ENCODE measurements at places on chromosomes 12 and 14.

GRCh38 chr14:75044752-75045151 is 6.5 kb downstream of the MLH3 start:
- DNase-seq: no peak

- DNase-seq: peak; percentile 4
These were observed 968.6 kb downstream of the DIO2 start for GRCh38 chr14:79242666-79243065.

DNA sequence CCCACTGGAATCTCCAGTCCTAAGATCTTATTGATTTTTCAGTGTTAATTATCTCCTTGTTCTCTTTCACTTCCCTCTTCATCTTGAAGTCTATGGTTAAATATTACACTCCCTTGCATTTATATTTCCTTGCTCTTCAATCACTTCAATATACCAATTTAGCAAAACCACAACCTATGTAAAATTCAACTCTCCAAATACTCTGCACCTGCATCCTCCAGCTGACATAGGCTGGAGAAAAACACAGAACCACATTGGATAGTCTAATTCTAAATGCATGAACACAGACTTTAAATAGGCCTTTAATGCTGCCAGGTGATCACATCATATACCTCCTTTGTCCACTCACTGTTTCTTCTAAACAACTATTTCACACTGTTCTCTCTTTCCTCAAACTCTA is 253.8 kb upstream of the GARIN6 start:
- DNase-seq: no peak

- no peak for DNase-seq
These were observed 2.3 kb upstream of the TAS2R14 start for GRCh38 chr12:10941369-10941768.

DNA sequence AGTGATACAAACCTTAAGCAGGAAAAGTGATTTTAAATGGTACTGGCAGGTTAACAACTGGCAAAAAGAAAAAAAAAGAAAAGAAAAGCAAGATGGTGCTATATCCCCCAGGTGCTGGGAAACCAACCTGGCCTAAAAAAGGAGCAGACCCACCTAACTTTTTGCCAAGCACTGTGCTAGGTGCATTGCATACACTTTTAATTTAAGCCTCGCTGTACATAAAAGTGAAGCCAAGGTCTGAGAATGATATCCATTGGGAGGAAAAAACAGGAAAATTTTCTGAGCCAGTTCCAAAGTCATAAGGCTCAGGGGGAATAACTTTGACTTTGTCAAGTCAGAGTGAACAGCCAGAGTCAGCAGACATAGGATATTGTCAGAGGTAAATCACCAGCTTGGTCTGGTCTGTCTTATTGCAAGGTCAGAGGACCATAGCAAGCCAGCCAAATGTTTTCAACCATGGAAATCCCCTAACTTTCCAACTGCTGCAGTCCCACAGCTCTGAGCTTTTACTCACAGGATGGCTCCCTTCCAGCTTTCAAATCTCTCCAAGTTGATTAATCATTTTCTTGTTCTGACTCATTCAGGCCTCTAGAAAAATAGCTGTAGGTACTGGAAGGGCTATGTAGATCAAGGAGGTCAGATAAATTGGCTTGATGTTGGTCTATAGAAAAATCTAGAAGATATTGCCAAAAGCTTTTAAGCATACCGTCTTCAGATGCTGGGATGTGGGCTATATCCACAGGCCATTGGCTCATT is 412.9 kb downstream of the RAD51B start:
- no peak for DNase-seq

- no peak for DNase-seq
These were observed 188.2 kb downstream of the FUT8 start for GRCh38 chr14:65600742-65601141.

DNA sequence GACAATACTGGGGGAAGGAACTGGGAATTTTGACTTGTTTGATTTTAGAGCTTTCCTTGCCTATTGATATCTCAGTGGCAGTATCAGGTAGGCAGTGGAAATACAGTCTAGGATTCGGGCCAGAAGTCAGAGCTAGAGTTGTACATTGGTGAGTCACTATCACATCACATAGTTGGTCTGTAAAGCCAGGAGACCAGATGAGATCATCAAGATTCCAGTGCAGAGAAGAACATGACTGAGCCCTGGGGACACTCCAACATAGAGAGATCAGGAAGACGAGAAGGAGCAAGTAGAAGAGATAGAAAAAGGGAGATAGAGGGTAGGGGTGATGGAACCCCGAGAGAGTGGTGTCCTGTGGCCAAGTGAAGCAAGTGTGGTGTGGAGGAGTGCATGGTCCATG is 46.6 kb upstream of the NR1H4 start:
- DNase-seq: no peak

DNA sequence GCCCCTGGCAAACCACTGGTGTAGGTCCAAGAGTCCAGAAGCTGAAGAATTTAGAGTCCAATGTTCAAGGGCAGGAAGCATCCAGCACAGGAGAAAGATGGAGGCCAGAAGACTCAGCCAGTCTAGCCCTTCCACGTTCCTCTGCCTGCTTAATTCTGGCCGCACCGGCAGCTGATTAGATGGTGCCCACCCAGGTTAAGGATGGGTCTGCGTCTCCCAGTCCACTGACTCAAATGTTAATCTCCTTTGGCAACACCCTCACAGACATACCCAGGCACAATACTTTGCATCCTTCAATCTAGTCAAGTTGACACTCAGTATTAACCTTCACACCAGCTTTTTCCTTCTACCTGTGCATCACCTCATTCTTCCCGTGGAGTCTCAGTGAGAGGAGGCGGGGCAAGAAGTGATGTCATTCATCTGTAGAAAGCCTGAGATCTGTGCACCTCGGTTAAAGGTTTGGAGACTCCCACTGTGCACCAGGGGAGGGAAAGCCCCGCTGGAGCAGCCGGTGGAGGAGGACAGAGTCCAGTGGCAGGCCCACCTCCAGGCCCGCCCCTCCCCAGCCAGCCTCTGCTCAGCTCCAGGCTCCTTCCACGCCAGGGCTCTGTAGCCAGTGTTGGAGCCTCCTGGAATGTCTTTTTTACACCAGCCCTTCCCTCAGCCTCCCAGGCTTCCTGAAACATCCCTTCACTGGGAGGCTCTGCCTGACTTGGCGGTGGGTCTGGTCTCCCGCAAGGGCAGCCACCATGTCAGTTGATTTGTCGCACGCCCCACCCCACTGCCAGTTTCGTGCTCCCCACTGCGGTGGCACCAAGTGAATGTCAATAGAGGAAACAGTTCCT is 80.1 kb upstream of the DYNC1H1 start:
- DNase-seq: no peak

DNA sequence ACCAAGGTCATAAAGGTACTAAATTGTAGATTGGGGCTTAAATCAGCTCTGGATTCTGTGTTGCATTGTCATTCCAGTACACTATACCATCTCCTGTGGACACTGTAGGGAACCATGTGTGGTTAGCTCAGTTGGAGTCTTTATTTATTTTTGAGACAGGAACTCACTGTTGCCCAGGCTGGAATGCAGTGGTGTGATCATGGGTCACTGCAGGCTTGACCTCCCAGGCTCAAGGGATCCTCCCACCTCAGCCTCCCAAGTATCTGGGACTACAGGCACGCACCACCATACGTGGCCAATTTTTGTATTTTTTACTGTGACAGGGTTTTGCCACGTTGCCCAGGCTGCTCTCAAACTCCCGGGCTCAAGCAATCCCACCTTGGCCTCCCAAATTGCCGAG is 6.7 kb downstream of the PAPOLA start:
- DNase-seq: no peak

GRCh38 chr14:103775506-103775905 is 59.9 kb downstream of the ZFYVE21 start:
- DNase-seq: peak; percentile 35

- no peak for DNase-seq
These were observed 8.2 kb downstream of the TGM1 start for GRCh38 chr14:24254630-24255392.

DNA sequence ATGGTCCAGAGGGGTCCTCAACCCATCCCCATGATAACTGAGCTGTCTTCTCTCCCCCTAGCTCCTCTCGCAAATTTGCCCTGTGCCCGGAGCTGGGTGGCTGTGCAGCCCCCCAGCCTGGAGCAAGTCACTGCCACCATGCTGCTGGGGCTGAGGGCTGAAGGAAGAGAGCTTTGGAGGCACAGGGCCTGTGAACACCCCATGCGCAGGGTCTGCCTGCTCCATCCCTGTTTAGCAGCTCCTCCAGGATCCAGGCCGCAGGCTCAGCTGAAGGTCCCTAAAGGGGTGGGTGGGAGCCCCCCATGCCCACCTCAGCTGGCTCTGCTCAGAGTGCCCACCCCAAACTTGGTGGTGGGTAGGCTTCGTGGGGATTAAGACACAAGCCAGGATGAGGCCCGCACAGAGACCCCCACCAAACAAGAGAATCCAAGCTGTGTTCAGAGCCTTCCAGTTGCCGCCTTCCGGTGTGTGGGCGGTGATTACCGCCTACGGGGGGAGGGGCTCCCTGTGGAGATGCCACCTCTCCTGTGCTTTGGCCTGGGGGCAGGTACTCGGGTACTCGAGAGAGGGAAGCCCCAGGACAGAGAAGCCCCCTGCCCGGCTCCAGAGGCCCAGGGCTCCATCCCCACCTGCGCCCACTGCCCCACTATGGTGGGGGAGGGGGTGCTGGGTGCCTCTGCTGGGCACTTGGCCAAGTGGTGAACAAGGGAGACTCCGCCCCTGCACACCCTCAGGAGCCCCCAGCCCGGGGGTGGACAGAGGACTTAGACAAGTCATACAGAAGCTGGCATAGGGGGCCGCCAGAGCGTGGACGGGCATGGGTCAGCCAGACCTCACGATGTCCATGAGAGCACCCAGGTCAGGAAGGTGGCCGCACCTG is 1.4 kb upstream of the JAG2 start:
- DNase-seq: no peak

DNA sequence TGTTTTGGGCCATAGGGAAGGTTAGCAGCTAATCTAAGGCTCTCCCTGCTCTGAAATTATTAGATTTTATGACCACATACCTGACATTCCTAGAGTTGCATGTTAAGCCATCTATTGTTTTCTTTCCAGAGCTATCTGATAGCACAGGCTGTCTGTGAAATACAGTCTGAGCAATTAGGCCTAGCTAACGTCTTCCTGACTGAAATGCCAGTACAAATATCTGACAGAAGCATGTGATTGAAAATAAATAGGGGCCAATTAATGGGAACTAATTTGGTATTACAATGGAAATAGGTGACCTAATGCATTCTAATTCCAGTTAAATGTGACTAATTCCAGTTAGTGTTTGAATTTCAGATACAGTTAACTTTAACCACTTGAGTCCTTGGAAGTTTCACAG is 115.2 kb downstream of the C12orf75 start:
- no peak for DNase-seq

DNA sequence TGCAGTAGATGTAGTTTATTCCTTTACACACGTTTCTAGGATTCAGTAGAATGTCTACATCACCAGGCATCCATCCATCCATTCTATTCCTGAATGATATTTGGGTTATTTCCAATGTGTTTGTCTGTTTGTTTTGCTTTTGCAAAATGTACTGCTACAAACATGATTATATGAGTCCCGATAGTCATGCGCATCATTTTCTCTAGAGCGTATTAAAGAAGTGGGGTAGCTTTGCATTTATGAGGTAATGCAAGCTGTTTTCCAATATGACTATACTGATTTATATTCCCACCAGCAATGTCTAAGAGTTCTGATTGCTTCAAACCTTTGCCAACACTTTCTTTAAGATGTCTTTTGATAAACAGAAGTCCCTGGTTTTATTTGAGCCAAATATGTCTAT is 253.2 kb downstream of the NOVA1 start:
- DNase-seq: no peak

DNA sequence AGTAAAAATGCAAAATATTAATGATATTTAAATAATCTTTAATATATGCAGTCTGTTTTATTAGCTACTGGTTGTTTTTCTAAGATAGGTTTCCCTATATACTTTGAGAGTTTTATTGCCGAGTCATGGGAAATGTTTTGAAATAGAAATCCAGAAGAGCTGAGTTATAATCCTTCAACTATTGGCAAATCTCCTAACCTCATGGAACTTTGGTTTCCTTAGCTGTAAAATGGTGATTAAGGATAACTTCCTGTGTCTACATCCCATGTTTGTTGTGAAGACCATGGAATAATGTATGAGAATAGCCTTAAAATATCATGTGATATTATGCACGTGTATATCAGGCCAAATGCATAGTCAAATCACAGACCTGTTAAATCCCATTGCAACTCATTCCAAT is 51.0 kb downstream of the UNC79 start:
- DNase-seq: no peak

DNA sequence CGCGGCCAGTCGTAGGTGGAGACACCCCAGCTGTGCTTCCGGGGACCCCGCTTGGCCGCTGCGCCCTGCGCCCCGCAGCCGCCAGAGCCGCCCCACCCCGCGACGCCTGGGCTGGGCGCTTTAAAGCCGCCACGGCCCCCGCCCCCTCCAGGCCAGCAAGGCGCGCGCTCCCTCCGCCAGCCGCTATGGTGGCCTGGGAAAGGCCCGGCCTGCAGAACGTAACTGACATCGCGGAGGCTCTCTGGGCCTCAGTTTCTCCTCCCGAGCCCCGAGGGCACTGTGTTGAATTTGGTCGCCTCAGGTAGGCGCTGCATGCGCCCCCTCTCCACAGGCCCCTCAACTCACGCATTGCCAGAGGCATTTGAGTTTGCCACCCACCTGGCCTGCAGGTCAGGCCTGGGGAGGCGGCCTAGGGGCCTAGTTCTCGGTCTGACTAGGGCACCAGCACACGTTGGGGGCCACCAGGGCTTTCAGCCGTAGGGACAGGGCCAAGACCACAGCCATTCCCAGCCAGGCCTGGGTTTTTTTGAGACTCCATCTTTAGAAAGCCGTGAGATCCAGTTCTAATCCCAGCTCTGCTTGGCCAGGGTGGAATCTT is at the start of gene NGB:
Gene NGB, minus strand, starts transcription at position 94 of the 598 bp plus-strand sequence. CDS start 269 bp downstream, outside the sequence.
- DNase-seq: no peak

DNA sequence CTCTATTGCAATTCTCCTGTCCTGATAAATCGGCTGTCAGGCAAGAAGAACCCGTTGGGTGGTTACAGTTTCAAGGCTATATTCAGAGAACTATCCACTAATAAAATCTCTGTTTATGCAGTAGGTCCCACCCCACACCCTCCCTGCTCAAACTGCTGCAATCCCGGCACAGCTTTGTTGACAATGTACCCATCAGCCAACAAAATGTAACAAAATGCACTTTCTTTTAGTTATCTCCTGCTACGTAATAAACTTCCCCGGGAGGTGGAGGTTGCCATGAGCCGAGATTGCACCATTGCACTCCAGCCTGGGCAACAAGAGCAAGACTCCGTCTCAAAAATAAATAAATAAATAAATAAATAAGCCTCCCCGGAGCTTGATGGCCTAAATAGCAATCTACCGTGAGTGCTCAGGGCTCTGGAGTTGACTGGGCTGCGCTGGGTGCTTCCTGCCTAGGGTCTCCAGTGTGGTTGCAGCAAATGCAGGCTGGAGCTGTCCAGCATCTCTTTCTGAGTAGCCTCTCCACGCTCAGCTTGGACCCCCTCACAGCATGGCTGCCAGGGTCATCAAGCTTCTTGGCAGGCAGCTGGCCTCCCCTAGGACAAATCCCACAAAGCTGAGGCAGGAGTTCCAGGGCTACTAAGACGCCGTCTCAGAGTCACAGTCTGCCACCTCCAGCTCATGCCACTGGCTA is 43.2 kb upstream of the FBRSL1 start:
- no peak for DNase-seq

DNA sequence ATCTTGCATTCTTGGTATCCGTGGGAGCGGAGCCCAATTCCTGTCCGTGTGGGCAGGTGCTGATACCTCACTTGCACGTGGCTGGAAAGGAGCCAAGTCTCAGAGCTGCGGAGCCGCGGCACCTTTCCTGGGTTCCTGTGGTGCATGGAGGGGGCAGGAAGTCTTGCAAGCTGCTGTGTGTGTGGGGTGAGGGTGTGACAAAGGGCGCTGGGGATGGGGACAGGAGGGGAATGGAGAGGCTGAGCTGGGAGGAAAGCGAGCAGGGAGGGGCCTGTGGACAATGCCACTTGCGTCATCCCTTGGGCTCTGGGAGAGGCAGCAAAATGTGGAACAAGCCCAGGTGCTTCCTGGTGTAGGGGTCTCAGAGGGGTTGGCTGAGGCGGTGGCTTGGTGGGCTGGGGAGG is 86.7 kb downstream of the CALM1 start:
- DNase-seq: no peak
